IMR-90 (cell line): ENCODE measurements at places on chromosomes 3 and 15. TPM values are rescaled to one million over a fixed set of nuclear protein-coding genes. Genes with fewer than 3 reads are reported as not detected.
A peak's percentile ranks its signal among the peaks of the same experiment; 100 is the strongest.

GRCh38 chr3:186315581-186316354, 46.3 kb downstream of the DGKG start:
- H3K27me3 ChIP-seq: no peaks in the 10 kb centered on the region; the same call in none of the 2 replicates
- no peak overlapping the region for H3K4me3 ChIP-seq
- H3K27ac ChIP-seq: no peak overlapping the region
- no peaks in the 10 kb centered on the region for H3K36me3 ChIP-seq

GRCh38 chr3:149382101-149382467, 4.6 kb upstream of the TM4SF1 start:
- H3K4me3 ChIP-seq: no peak overlapping the region
- peaks cover 30% of the 10 kb centered on the region for H3K4me1 ChIP-seq
- peak; percentile 96 for DNase-seq
- H3K27me3 ChIP-seq: no peaks in the 10 kb centered on the region

- no peak overlapping the region for H3K4me3 ChIP-seq
- no peaks in the 10 kb centered on the region for H3K36me3 ChIP-seq
- no peaks in the 10 kb centered on the region for H3K27me3 ChIP-seq
- no peaks in the 10 kb centered on the region for H3K4me1 ChIP-seq
- DNase-seq: no peak
- no peak overlapping the region for H3K27ac ChIP-seq
Measured at GRCh38 chr3:45075821-45076625, 49.9 kb downstream of the CLEC3B start.

- DNase-seq: peak; percentile 19
- no peak overlapping the region for H3K4me3 ChIP-seq
- no peaks in the 10 kb centered on the region for H3K36me3 ChIP-seq
- H3K27me3 ChIP-seq: no peaks in the 10 kb centered on the region
- no peak overlapping the region for H3K27ac ChIP-seq
Measured at GRCh38 chr3:195906865-195907683, 1.3 kb downstream of the TNK2 start.

GRCh38 chr3:195114786-195115599, 156.0 kb downstream of the XXYLT1 start:
- H3K27me3 ChIP-seq: no peaks in the 10 kb centered on the region
- no peaks in the 10 kb centered on the region for H3K36me3 ChIP-seq
- DNase-seq: no peak

DNA sequence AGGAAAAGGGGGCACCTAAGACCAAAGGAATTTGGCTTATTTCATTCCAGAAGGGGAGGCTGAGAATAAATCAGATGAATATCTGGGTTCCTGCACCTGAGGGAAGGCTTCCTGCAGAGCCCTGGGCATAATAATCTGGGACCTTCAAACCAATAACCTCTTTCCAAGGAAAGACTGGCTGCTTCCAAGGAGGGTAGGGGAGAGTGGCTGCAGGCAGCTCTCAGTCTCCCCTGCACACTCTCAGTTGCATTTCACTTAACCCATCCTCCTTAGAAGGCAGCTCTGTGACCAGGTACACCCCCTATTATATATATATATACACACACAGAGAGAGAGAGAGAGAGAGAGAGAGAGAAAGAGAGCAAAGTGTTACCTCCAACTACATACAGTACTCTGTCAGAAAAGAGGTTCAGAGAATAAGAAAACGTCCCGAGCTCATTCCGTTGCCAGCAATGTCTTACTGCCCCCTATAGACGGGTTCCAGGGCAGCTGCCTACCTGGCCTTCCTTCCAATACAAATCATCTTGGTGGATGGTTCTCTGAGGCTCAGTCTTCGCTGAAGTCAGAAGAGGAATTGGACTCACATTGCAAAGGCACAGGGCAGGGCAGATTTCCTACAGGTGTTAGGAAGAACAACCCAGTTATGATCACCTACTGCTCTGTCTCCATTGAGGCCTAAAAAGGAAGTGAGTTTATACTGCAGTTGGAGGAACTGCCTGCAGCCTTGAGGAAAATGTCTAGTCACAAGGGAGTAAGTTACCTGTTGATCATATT, 26.1 kb downstream of the CAPN3 start:
- H3K27ac ChIP-seq: no peak overlapping the region
- DNase-seq: peak; percentile 62
- no peaks in the 10 kb centered on the region for H3K36me3 ChIP-seq
- H3K4me1 ChIP-seq: peaks cover 6% of the 10 kb centered on the region
- H3K4me3 ChIP-seq: no peak overlapping the region
- peaks cover 2% of the 10 kb centered on the region; the same call in 1 of the 2 replicates for H3K27me3 ChIP-seq

DNA sequence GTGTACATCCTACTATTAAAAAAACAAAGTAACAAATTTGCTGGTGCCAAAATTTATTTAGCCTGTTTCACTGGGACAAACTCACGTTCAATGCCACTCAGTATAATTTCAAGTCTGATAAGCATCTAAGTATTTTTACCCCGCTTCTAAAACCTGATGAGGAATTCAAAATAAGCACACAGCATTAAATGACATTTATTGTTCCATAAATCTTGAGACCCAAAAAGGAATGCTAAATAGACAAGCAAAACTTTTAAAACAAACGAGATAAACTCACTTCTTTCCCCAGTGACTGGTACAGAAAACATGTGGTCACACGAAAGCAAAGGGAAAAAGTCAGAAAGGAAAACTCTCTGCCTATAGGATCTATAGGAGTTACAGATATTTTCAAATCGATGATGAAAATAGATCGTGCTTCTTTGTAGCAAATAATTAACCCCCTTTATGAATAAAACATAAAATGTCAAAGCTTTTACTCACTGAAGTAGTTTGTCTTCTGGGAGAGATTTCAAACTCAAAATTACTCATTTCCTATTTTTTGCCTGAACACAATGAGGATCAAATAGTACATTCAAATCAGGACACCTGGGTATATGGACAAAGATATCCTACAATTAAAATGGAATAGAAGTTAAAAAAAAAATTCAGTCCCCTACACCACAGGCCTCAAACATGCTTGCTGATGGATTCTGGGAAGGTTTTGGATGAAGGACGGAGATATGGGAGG, 51.7 kb downstream of the UBP1 start:
- H3K4me1 ChIP-seq: peaks cover 8% of the 10 kb centered on the region
- no peak overlapping the region for H3K4me3 ChIP-seq
- H3K36me3 ChIP-seq: peaks cover 36% of the 10 kb centered on the region
- H3K27me3 ChIP-seq: no peaks in the 10 kb centered on the region

DNA sequence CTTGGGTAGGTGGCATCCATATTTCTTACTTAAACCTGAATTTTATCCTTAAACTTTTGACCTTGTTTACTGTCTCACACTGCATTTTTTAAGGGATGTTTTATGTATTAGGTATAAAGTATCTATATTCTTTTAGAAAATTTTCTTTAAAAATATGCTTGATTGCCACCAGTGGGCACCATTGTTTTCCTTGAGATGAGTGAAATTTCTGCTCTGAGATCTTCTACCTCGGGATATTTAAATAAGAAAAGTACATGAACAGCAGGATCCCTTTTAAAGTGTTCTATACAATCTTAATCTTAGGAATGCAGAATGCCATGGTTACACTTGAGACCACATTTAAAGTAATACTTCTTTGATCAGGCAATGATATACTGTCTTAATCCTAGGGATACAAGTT, 108.7 kb downstream of the SLMAP start:
- DNase-seq: peak; percentile 45
- no peak overlapping the region for H3K4me3 ChIP-seq
- H3K27me3 ChIP-seq: no peaks in the 10 kb centered on the region
- no peak overlapping the region for H3K27ac ChIP-seq

GRCh38 chr3:19216669-19217337, 68.5 kb downstream of the KCNH8 start:
- no peak overlapping the region for H3K27ac ChIP-seq
- no peak for DNase-seq
- H3K4me3 ChIP-seq: no peak overlapping the region
- H3K4me1 ChIP-seq: no peaks in the 10 kb centered on the region

- H3K4me1 ChIP-seq: peaks cover 2% of the 10 kb centered on the region; the same call in 1 of the 2 replicates
- H3K36me3 ChIP-seq: no peaks in the 10 kb centered on the region
- peak overlapping the region; percentile 64 for H3K4me3 ChIP-seq
- peak overlapping the region; percentile 75 for H3K27ac ChIP-seq
Measured at GRCh38 chr15:75023872-75024636, 664 bp downstream of the PPCDC start.

VILL gene
- total RNA-seq: 2.3 and 2.5 TPM in 2 replicates

SYNPR gene
- not detected in 2 replicates for total RNA-seq

DNA sequence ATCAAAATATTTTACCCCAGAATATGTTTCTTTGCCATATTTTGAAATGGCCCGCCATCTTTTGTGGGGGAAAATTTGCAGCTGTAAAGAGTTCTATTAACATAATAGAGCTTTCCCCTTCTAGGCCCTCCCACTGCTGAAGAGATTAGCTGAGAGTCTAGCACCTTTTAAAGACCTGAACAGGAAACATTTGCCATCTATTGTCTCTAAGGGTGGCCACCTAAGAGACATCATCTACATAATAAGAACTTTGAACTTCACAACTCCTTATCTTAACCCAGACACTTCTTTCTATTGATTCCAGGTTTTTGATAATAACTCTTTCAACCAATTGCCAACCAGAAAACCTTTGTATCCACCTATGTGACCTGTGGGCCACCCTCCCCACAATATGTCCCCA, 54.7 kb upstream of the TRPM1 start:
- no peak overlapping the region for H3K4me3 ChIP-seq
- peaks cover 34% of the 10 kb centered on the region for H3K27me3 ChIP-seq
- H3K36me3 ChIP-seq: no peaks in the 10 kb centered on the region
- no peak overlapping the region for H3K27ac ChIP-seq

SEMA6D gene
- 17.4 and 18.3 TPM in 2 replicates for total RNA-seq

RETNLB gene
- not detected in 2 replicates for total RNA-seq

GRCh38 chr3:138686771-138687221, 78.2 kb downstream of the FAIM start:
- no peak overlapping the region for H3K27ac ChIP-seq
- H3K27me3 ChIP-seq: no peaks in the 10 kb centered on the region
- no peaks in the 10 kb centered on the region for H3K36me3 ChIP-seq
- H3K4me1 ChIP-seq: peaks cover 4% of the 10 kb centered on the region
- H3K4me3 ChIP-seq: no peak overlapping the region
- peak; percentile 89 for DNase-seq

TIPARP gene
- 70.8 and 76.4 TPM in 2 replicates for total RNA-seq

DNA sequence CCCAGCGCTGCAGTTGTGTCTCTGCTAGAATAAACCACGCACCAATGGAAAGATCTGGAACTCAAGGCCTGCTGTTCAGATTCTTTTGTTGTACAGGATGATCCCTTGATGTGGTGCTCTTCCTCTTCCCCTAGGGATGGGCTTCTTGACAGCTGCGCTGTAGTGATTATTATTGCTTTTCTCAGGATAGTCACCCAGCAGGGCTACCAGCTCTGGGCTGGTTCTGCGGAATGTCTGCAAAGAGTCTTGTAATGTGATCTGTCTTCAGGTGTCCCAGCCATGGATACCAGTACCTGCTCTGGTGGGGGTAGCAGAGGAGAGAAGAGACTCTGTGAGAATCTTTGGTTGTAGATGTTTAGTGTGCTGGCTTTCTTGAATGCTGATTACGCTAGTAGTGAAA, 974.2 kb downstream of the NSUN3 start:
- no peak for DNase-seq
- H3K27me3 ChIP-seq: no peaks in the 10 kb centered on the region
- no peak overlapping the region for H3K4me3 ChIP-seq
- H3K27ac ChIP-seq: no peak overlapping the region
- no peaks in the 10 kb centered on the region for H3K36me3 ChIP-seq

PLSCR2 gene
- total RNA-seq: not detected in 2 replicates

MYO5C gene
- total RNA-seq: under 0.01 TPM in 2 replicates

WNT7A gene
- total RNA-seq: not detected in 2 replicates

DNA sequence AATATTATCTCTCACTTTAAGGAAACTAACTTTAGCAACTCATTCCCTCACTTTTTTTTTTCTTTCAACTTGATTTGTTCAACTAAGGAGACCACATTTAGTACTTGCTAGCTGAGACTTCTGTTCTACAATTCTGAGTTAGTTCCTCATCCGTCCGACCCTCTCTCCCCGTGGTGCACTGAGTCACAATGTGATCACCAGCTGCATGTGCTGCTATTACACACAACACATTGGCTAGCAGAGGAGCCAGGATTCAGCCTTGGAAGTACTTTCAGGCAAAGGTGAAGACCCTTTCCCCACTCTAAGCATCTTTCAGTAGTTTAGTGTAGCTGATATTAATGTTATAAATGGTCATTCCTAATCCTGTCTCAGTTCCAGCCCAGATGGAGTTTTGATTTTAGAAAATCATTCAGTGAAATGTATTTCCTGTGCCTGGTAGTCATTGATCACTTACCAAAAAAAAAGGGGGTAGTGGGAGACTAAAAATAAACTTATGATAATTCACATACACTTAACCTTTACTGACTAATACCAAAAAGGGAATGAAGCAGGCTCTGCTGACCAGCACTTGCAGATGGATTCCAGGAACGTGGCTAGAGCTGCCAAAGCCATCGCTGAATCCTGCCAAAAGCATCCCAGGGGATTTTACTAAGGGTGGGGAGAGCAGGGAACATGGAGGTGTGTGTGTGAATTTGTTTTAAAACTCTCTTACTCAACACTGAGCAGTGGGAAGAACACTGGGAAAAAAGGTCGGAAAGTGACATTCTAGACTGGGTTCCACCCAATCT, 424.8 kb downstream of the LPP start:
- H3K27ac ChIP-seq: peak overlapping the region; percentile 66; the same call in 1 of the 2 replicates
- H3K27me3 ChIP-seq: no peaks in the 10 kb centered on the region
- peaks cover 1% of the 10 kb centered on the region; the same call in 1 of the 2 replicates for H3K36me3 ChIP-seq

DNAH12 gene
- total RNA-seq: under 0.01 TPM in 2 replicates

GRCh38 chr3:12268049-12268735, 20.7 kb upstream of the PPARG start:
- no peak overlapping the region for H3K4me3 ChIP-seq
- no peak overlapping the region for H3K27ac ChIP-seq
- peaks cover 6% of the 10 kb centered on the region for H3K4me1 ChIP-seq
- H3K36me3 ChIP-seq: no peaks in the 10 kb centered on the region
- H3K27me3 ChIP-seq: no peaks in the 10 kb centered on the region

- H3K27ac ChIP-seq: no peak overlapping the region
- H3K36me3 ChIP-seq: no peaks in the 10 kb centered on the region
- H3K27me3 ChIP-seq: peaks cover 11% of the 10 kb centered on the region
- H3K4me3 ChIP-seq: no peak overlapping the region
Measured at GRCh38 chr15:81789403-81789802, 256.4 kb downstream of the MEX3B start.

DNA sequence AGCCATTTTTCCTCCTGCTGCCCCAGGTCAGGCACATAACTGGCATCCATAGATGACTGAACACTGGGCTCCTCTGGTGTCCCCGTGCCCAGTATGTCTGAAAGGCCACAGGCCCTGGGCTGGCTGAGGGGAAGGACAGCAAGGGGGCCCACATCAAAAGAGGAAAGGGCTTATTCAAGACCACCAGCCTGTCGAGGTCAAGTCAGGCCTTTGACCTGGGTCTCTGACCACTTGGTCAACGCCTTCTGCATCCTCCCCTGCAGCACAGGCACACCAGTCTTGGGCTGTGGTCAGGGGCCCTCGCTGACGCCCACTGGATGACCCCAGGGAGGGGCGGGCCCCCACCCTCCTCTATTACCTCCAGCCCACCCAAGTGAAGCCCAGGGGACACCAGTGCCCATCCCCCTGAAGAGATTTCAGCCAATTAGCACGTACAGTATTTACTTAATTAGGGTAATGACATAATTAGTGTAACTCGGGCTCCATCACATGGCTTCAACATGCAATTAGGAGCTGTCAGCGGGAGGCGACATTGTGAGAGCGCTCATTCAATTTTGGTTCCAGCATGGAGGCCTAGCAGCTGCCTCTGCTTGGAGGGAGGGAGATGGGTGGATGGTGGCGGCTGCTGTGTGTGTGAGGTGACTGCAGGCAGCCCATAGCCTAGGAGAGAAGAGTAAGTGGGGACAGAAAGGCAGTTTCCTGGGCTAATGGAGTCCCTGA, 13.5 kb upstream of the DNAH1 start:
- no peaks in the 10 kb centered on the region; the same call in 1 of the 2 replicates for H3K27me3 ChIP-seq
- H3K27ac ChIP-seq: no peak overlapping the region
- no peaks in the 10 kb centered on the region for H3K36me3 ChIP-seq

RARB gene
- 1.4 TPM in 2 replicates for total RNA-seq
